ENCODE measurements at places on chromosomes 12 and 14.

DNA sequence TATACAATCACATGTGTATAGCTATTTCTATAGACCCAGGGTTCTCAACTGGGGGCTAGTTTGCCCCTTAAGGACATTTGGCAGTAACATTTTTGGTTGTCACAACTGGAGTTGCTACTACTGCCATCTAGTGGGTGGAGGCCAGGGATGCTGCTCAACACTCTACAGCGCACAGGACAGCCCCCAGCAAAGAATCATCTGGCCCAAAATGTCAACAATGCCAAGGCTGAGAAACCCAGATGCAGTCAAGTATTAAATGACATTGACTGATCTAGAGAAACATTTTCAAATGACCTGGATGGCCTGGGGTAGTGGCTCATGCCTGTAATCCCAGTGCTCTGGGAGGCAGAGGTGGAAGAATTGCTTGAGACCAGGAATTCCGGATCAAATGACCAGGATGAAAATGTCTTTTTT lies 5.8 kb downstream of the WSB2 start:
- no peak for DNase-seq

GRCh38 chr12:124898923-124899294 lies 15.5 kb downstream of the UBC start:
- DNase-seq, result no peak

- DNase-seq, result no peak
Measured at GRCh38 chr14:105141026-105141425, 27.6 kb downstream of the JAG2 start.

- DNase-seq, result no peak
Measured at GRCh38 chr14:74685056-74685455, 27.8 kb downstream of the AREL1 start.

DNA sequence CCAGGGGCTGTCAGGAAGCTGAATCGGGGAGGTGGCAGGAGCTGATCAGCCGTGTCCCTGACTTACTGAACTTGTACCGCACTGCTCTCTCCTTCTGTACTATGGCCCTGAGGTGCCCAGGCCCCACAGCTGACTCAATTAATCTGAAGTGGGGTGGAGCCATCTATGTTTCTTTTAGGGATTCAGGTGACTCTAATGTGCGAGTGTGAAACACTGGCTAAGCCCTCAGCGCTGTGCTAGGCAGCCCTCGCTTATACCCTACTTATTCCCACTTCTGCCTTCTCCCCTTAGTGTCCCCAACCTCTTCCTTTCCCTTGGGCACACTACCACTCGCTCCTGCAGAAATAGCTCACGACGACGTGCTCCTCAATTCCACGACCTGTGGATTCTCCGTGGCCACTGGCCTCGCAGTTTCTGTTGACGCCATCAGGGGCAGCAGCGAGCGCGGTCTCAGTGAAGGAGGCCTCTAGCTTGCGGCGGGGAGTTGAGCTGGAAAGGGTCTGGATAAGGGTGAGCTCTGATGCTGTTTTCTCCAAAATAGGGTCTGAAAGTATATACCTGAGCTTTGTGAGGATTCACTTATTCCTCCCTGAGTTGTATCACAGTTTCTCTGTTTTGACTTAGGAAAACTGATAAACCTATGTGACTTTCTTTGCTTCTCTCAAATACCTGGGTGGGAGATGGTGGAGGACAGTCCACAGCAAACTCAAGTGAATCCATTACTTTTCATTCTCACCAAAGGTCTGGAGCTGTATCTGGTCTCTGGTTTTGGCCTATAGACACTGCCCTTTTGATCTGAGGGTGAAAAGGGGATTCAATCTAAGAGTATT lies 167.6 kb downstream of the SLC41A2 start:
- DNase-seq, result no peak

DNA sequence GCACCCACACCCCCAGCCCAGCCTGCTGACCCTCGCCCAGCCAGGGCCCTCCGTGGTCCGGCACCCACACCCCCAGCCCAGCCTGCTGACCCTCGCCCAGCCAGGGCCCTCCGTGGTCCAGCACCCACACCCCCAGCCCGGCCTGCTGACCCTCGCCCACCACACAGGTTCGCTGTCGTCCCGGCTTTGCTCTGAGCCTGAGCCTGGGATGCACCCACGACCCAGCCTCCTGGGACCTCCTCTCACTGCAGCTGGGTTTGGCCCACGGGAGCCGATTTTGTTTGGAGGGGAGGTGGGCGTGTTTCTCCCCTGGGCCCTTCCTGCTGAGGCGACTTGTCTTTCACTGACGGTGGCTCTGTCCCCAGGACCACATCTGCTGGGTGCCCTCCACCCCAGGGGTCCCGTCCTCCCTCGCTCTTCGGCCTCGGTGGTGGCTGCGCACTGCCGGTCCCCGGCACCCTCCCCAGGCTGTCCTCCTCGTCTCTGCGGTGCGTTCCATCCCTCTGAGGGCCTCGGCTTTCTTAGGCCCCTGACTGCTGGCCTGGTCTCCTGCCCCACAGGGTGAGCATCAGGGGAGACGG lies 83.8 kb downstream of the GALNT9 start:
- no peak for DNase-seq

DNA sequence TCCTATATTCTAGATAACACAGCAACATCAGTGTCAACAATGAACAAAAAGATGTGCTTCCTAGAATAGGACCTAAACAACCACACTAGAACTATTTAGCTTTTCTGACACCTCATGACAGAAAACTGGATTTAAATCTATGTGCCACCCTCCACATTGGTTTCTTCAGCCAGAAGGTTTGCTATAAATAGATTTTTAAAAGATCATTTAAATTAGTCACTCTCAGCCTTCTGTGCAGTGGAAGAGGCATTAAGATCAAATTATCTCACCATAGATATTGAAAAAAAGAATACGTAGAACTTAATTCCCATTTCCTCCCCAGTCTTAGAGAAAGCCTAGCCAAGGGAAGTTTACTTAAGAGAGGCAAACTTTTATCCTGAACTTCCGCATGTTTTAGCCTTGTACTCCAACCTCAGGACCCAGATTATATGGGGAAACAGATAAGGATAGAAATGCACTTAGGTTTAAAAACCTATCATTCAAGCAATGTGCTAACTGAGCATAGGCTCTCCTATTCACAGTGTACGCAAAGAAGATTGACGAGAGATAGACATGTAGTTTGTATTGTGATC lies 59.6 kb downstream of the NELL2 start:
- DNase-seq, result no peak

- no peak for DNase-seq
Measured at GRCh38 chr12:124720004-124720680, 143.5 kb downstream of the SCARB1 start.
